A549 treated with DMSO at 1 μM for 4 hours (cell line): ENCODE measurements at places on chromosomes 4 and X. TPM values are rescaled to one million over a fixed set of nuclear protein-coding genes. Genes with fewer than 3 reads are reported as not detected.

The ZNF141 gene
- total RNA-seq, result 2.4 to 3.7 TPM (median 3.0 TPM) in 5 replicates

The SLC9A7 gene
- total RNA-seq, result 13.5 to 15.6 TPM (median 15.5 TPM) in 5 replicates

The BMP3 gene
- not detected in 5 replicates for total RNA-seq

The SH3BGRL gene
- total RNA-seq, result 40.1 to 63.6 TPM (median 48.1 TPM) in 5 replicates

The MAGEB2 gene
- total RNA-seq, result not detected in 5 replicates

The CCDC149 gene
- total RNA-seq, result 1.4 to 2.5 TPM (median 1.8 TPM) in 5 replicates

The REPS2 gene
- 0.45 to 0.89 TPM (median 0.82 TPM) in 5 replicates for total RNA-seq

The CT45A10 gene
- total RNA-seq, result 0.23 to 0.55 TPM (median 0.37 TPM) in 4 of 5 replicates, not detected in the other

The PDZD4 gene
- 3.2 to 4.1 TPM (median 3.4 TPM) in 5 replicates for total RNA-seq

The RS1 gene
- total RNA-seq, result not detected in 5 replicates

The NDP gene
- not detected in 5 replicates for total RNA-seq

The CLNK gene
- not detected in 5 replicates for total RNA-seq

The ESX1 gene
- 0.05 to 0.17 TPM (median 0.10 TPM) in 4 of 5 replicates, not detected in the other for total RNA-seq

The EXOC1L gene
- total RNA-seq, result not detected in 5 replicates

The CFP gene
- total RNA-seq, result 0.25 to 0.65 TPM (median 0.53 TPM) in 5 replicates

The TMPRSS11B gene
- 0.04 TPM in 1 of 5 replicates, not detected in the others for total RNA-seq

The TMEM150C gene
- total RNA-seq, result 0.75 to 1.6 TPM (median 0.89 TPM) in 5 replicates

The CAPN6 gene
- not detected in 5 replicates for total RNA-seq

The SMIM10 gene
- 0.13 to 0.19 TPM (median 0.15 TPM) in 4 of 5 replicates, not detected in the other for total RNA-seq

The TMEM271 gene
- total RNA-seq, result not detected in 5 replicates

The GRIA2 gene
- total RNA-seq, result not detected in 5 replicates

The GPR173 gene
- total RNA-seq, result 0.01 to 0.02 TPM in 2 of 5 replicates, not detected in the others

The FGFRL1 gene
- total RNA-seq, result 18.7 to 25.5 TPM (median 22.0 TPM) in 5 replicates

The ARX gene
- total RNA-seq, result 0.12 to 0.49 TPM (median 0.28 TPM) in 5 replicates

The FREM3 gene
- total RNA-seq, result not detected in 5 replicates

The QRFPR gene
- 0.08 to 0.19 TPM (median 0.08 TPM) in 3 of 5 replicates, not detected in the others for total RNA-seq

The KIAA1210 gene
- total RNA-seq, result 0.01 TPM in 1 of 5 replicates, not detected in the others

The DMP1 gene
- 0.03 TPM in 1 of 5 replicates, not detected in the others for total RNA-seq

The SSX4B gene
- total RNA-seq, result not detected in 5 replicates

The ENPP6 gene
- total RNA-seq, result not detected in 5 replicates

The IGBP1 gene
- 57.9 to 70.7 TPM (median 66.1 TPM) in 5 replicates for total RNA-seq

The POLA1 gene
- total RNA-seq, result 9.8 to 13.9 TPM (median 13.6 TPM) in 5 replicates

The PLP2 gene
- total RNA-seq, result 328 to 431 TPM (median 410 TPM) in 5 replicates

The RNF128 gene
- total RNA-seq, result 0.05 to 0.09 TPM (median 0.08 TPM) in 3 of 5 replicates, not detected in the others

The PDLIM3 gene
- 0.10 to 0.32 TPM (median 0.26 TPM) in 5 replicates for total RNA-seq

The DUSP9 gene
- 0.84 to 1.6 TPM (median 1.2 TPM) in 5 replicates for total RNA-seq

The H2BW2 gene
- total RNA-seq, result not detected in 5 replicates

The ADRA2C gene
- total RNA-seq, result 6.9 to 11.8 TPM (median 11.3 TPM) in 5 replicates

The JCHAIN gene
- 0.07 to 0.16 TPM (median 0.10 TPM) in 3 of 5 replicates, not detected in the others for total RNA-seq

The MAMLD1 gene
- 11.2 to 12.5 TPM (median 11.5 TPM) in 5 replicates for total RNA-seq

The ZBTB33 gene
- total RNA-seq, result 9.4 to 16.2 TPM (median 13.7 TPM) in 5 replicates

The RTL9 gene
- 0.03 to 0.13 TPM (median 0.07 TPM) in 5 replicates for total RNA-seq

The PDHA1 gene
- 222 to 278 TPM (median 275 TPM) in 5 replicates for total RNA-seq

The UGT2B17 gene
- total RNA-seq, result not detected in 5 replicates

The TRIM2 gene
- 0.68 to 1.3 TPM (median 0.85 TPM) in 5 replicates for total RNA-seq
